ENCODE measurements at places on chromosomes 5 and 9.

GRCh38 chr5:150640311-150641005, at the start of gene SYNPO:
SYNPO (plus strand) TSS chr5:150640660; CDS start chr5:150648276, 7,616 bp downstream.
- DNase-seq = no peak

DNA sequence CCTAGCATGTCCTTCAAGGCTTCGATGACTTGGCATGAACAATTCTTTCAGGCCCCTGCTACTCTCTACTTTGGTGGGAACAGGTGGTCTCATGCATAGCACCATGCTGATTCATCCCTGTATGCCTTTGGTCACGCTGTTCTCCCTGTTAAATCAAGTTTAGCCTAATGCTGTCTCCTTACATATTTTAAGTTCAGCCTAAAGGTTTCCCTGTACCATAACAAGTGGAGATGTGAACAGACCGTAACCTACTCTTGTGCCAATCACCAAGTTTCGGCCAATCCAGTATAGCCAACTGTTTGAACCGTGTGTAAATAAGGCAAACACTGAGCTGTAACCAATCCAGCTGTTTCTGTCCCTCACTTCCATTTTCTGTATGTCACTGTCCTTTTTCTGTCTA, 8.0 kb downstream of the GAS1 start:
- no peak for DNase-seq

DNA sequence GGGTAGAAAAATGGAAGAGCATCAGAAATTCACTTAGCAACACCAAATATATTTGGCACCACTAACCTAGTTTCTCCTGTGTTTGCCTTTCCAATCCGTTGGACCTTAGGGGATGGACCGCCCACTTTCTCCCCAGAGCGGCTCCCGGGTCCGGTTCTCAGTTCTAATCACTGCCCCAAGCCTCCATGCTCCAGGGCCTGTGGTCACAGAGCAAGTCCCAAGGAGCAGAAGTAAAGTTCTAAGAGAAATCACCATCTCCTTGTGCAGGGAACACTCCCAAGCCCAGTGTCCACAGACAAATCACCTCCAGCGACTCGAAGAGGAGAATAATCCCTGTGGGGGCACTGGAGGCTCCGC, 728 bp upstream of the SLC1A1 start:
- DNase-seq = peak; percentile 18

DNA sequence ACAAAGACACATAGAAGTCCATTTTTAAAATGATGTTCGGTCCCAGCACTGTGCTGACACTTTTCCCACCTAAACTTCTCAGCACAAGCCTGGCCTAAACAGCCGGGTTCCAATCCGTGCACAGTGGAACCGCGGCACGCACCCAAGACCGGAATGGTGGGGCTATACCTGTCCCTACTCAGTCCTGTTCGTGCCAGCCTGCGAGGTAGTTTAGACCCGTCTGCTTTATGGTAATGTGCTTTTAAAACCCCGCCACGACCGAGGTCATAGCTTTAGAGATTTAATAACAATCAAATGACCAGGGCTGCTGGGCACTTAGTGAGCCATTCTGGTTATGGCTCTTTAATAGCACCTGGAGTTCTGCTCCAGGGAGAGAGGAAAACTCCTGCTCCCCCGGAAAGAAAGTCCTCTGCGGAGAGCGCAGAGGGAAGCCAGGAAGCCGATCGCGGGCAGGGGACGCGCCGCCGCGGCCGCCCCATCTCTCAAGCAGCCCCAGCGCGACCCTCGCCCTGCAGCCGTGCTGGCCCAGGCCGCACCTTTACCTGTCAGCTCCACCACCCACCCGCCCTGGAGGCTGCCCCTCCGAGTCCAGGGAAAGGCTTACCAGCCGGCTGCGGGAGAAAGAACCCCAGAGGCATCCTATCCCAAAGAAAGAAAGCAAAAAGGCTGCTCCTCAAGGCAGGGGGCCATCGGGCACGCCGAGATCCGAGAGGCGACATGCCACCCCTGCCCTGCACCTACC, 511 bp downstream of the ARL15 start:
- peak; percentile 28 for DNase-seq

DNA sequence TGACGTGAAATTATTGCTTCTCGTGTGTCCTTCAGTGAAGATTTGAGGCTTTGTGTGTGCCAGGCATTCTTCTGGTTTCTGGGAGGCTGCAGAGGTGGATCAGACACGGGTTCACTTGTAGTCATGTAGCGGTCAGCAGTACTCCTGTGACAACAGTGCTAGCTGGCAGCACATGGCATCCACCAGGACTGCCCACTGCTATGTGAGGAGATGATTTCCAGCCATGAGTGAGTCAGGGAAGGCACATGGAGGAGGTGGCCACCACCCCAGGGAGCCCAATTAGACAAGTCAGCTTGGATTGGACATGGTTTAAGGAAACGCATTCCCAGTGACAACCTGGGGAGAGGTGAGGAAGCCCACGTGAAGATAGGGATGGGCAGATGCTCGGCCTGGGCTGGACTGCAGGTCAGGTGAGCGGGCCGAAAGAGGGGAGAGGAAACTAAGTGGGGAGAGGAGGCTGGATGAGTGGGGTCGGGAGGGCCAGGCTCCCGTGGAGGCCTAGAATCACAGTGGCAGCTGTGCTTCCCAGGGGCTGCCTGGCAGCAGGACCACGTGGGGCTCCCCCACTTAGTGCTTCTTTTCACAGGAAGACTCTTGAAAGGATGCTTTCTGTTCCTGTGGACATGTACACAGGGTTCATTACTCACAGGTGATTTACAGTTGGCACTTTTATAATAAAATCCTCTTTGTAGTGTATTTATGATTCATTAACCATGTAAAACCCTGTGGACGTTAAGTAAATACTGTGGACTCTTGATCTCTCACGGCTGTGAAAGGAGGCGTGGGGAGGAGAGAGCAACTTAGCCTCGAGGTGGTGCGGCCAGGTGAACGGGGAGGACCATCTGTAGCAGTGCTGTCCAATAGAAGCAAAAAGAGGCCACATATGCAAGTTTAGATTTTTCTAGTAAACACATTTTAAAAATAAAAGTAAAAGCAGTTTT, 80.0 kb upstream of the OTULINL start:
- DNase-seq = no peak

DNA sequence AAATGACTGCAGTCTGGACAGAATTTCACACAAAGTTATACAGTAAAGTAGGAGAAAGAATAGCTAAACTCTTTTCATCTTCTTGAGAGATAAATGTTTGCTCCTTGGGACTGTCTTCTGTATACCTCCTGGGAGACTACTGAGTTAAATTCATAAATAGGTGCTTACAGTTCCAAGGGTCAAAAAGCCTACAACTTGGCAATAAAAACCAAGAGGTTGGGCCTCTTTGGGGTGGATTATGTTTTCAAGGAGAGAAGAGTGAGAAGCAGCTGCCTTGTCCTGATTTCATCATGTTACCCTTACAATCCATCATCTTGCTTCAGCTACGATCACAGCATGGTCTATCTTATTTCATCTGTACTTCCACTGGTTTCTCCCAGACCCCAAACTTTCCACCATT, 213.2 kb upstream of the RPS23 start:
- no peak for DNase-seq

- no peak for DNase-seq
Observed at GRCh38 chr9:126589349-126589748, 24.4 kb upstream of the LMX1B start.

- DNase-seq = no peak
Observed at GRCh38 chr9:27053369-27054022, 48.0 kb upstream of the LRRC19 start.

- DNase-seq = no peak
Observed at GRCh38 chr9:127801955-127802575, 617 bp upstream of the FPGS start.

- no peak for DNase-seq
Observed at GRCh38 chr5:1099926-1100663, 11.8 kb downstream of the SLC12A7 start.

GRCh38 chr5:53288511-53288910, 179.0 kb upstream of the MOCS2 start:
- no peak for DNase-seq

DNA sequence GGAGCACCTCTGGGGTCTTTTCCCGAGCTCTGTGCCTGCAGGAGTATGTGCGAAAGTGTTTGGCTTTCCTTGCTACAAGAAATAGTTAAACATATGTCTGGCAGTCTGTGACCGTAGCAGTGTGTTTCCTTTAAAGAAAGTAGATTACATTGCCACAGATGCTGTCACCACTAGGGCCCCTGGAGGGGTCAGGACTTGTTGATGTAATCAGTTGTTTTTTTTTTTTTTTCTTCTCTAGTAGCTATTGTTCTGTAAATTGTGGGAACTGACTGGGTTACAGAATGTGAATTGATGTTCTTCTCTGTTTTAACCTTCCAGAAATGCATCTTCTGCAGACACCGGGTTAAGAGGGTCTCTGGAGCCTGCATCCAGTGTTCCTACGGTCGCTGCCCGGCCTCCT, 345.6 kb downstream of the KDM4C start:
- no peak for DNase-seq

- DNase-seq = no peak
Observed at GRCh38 chr5:3931976-3932375, 336.3 kb downstream of the IRX1 start.

GRCh38 chr5:68542207-68542606, 326.7 kb downstream of the PIK3R1 start:
- no peak for DNase-seq

- DNase-seq = no peak
Observed at GRCh38 chr5:68662804-68663307, 431.0 kb upstream of the SLC30A5 start.

DNA sequence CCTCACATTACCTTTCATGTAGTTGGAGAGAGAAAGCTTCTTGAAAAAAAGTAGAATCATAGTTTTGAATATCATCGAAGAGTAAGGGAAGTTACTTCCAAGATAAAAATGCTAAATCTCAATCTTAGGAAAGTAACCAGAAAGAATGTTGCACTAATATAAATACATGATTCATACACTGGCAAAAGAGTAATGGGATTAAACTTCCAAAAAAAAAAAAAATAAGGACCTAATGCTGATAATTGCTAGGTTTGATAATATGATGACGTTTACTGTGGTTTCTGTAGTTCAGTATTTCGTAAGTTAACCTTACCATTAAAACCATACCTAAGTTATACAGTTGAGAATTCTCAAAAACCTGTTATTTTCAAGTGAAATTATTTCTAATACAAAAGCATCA, 573.8 kb upstream of the CDH9 start:
- no peak for DNase-seq

GRCh38 chr5:109981979-109982378, 292.3 kb downstream of the MAN2A1 start:
- DNase-seq = no peak

- DNase-seq = peak; percentile 10
Observed at GRCh38 chr9:93658184-93658925, 82.0 kb downstream of the PHF2 start.

DNA sequence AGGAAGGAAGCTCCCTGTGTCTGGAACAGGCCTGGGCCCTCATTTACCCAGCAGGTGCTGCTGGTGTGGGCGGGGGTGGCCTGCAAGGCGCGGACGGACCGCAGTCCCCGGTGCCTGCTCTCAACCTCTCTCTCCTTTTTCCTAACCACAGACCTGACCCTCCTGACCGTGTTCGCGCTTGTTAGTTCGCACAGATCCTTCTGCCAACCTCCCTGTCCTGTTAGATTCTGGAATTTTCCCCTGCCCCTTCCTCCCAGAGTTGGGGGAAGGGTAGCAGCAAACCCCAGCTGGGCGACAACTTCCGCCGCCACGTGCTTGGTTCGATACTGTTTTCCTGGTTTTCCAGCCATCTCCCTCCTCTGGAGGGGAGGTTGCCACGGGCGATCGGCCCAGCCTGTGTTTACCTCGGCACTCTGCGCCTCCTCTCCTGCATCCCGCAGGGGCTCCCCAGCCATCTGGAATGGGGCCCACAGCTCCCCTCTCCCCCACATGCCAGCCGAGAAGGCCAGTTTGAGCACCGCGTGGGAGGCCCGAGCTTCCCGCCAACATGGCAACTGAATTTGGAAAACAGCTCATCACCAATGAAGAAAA, 70.8 kb upstream of the UNC5A start:
- DNase-seq = no peak

- DNase-seq = no peak
Observed at GRCh38 chr5:162037431-162037830, 30.1 kb upstream of the GABRG2 start.

DNA sequence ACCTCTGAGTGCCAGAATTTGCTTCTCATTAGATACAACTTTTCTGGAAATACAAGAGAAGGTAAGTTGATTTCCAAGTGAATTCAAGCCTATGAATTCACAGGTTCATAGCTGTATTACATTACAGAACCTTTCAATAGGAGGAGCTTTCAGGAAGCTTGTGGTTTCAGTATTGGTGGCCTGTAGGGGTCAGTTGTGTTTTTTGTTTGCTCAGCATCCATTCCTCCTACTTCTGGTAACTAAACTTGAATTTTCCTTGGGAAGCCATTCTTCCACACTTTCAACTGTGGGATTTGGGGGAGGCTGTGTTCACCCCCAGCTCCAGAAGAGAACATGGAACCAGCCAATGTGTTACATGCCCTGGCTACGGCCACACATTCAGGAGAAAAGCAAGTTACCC, 5.6 kb upstream of the CYSTM1 start:
- DNase-seq = no peak

- DNase-seq = no peak
Observed at GRCh38 chr5:164663198-164663989, 1158.0 kb downstream of the MAT2B start.

GRCh38 chr9:136244122-136244968, 1.3 kb downstream of the QSOX2 start:
- no peak for DNase-seq

DNA sequence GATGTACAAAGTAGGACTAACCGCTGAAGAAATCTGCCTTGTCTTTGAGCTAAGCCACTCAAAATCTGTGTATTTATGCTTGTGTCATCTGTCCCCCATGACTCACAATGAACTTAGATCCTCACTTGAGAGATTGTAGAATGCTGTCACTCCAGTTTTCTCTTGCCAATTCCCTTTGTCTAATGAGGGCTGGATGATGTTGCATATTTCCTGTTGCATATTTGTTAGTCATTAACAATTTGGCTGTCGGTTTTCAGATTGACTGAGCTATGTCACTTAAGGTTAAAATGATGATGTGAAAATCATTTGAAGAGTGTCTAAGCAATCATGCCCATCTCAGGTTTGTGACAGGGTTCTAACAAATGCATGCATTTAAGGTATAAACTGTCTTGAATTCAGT, 481.7 kb downstream of the CDH10 start:
- no peak for DNase-seq

DNA sequence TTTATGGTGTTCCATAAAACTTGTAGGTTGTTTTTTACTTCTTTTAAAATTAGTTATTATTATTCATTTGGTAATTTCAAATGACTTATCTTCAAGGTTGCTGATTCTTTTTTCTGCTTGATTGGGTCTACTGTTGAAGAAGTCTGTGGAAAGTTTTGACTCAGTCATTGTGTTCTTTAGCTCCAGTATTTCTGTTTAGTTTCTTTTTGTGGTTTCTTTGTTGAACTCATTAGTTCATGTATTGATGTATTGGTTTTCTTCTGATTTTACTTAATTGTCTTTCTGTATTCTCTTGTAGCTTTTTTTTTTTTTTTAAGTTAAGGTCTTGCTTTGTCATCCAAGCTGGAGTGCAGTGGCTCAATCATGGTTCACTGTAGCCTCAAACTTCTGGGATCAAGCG, 345.4 kb upstream of the MEF2C start:
- DNase-seq = no peak

GRCh38 chr5:73311291-73312110, 137.1 kb downstream of the FOXD1 start:
- peak; percentile 23 for DNase-seq

- DNase-seq = no peak
Observed at GRCh38 chr9:131833906-131834305, 94.0 kb upstream of the RAPGEF1 start.

- DNase-seq = no peak
Observed at GRCh38 chr9:32339424-32339823, 45.0 kb upstream of the ACO1 start.

GRCh38 chr5:108937221-108937620, 189.5 kb downstream of the FER start:
- DNase-seq = no peak

Data from WERI-Rb-1 (cell line).